Osteoblast (primary cell): ENCODE measurements at places on chromosomes 4 and X. TPM values are rescaled to one million over a fixed set of nuclear protein-coding genes. Genes with fewer than 3 reads are reported as not detected.

GRCh38 chr4:185879666-185880312 lies 67.8 kb upstream of the SORBS2 start:
- no peak for DNase-seq

GRCh38 chrX:40552768-40553167 lies 28.0 kb upstream of the ATP6AP2 start:
- DNase-seq = no peak

Gene VSIG4
- 0.72 TPM in 1 of 2 replicates, not detected in the other for total RNA-seq

Gene FGFBP2
- 0.36 TPM in 1 of 2 replicates, not detected in the other for total RNA-seq

GRCh38 chrX:1418901-1419544 lies 27.1 kb upstream of the SLC25A6 start:
- no peak for DNase-seq

DNA sequence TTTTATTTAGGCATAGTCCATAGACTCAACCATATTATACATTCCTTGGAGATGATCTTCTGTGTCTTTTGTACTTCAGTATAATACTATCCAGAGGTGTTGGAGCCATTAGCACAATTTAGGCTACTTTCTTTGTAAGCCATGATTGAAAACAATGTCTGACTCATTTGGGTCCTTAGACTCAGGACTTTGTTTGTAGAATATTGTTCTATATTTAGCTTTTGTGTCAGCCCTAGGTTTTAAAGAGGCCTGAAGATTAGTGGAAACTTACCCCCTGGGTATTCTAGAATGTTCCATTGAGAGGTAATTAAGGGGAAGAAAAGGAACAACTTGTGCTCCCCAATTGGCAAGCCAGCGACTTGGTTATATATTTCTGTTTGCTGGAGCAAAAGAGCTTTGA lies 145.2 kb upstream of the SCML1 start:
- no peak for DNase-seq
